IPS DF 6.9 (cell line): ENCODE measurements at places on chromosomes 1 and 21.

- DNase-seq, result no peak
These were observed 130.8 kb downstream of the LACTBL1 start for GRCh38 chr1:22841860-22842281.

GRCh38 chr1:167503626-167504466, 14.5 kb downstream of the CD247 start:
- no peak for DNase-seq

- DNase-seq, result no peak
These were observed 89.9 kb downstream of the SGIP1 start for GRCh38 chr1:66623812-66624211.

DNA sequence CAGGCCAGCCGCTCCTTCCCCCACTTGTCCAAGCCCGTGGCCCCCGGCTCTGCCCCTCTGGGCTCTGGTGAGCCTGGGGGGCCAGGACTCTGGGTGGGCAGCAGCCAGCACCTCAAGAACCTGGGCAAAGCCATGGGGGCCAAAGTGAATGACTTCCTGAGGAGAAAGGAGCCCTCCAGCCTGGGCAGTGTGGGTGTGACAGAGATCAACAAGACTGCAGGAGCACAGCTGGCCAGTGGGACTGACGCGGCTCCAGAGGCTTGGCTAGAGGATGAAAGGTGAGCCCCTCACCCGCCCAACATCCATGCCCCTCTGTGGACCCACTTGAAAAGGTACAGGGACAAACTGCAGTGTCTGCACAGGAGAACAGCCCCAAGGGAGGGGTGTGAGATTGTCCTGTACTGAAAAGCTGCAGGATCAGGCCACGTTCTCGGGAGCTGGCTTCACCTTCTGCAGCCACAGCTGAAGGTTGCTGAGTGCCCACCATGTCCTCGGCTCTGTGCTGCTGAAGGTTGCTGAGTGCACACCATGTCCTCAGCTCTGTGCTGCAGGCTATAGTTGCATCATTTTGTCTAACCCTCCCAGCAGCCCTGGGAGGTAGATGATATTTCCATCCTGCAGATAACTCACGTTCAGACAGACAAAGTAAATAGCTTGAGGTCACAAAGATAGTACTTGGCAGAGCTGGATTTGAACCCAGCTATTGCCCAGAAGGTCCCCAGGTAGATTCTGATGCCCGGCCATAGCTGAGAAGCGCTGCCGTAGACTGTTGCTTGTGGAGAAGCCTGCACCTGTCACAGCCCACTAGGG, 618 bp downstream of the C1orf226 start:
- no peak for DNase-seq

DNA sequence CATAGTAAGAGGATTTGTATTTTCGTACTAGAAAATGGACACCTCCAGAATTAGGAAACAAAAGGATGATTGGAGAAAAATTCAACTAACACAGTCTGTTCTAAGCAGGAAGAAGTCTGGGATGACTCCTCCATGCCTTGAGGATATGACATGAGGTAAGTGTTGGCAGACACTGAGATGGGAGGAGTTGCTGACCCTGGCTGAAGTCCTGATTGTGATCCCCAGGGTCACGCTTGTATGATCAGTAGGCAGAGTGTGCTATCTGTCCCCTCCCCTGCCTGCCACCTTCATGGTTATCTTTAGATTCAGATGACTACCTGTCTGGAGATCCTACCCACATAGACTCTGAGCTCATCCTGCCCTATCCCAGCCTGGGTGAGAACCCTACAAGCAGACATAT, 249.1 kb downstream of the C1orf94 start:
- DNase-seq, result no peak

- no peak for DNase-seq
These were observed 550 bp downstream of the RXFP4 start for GRCh38 chr1:155941845-155942531.

DNA sequence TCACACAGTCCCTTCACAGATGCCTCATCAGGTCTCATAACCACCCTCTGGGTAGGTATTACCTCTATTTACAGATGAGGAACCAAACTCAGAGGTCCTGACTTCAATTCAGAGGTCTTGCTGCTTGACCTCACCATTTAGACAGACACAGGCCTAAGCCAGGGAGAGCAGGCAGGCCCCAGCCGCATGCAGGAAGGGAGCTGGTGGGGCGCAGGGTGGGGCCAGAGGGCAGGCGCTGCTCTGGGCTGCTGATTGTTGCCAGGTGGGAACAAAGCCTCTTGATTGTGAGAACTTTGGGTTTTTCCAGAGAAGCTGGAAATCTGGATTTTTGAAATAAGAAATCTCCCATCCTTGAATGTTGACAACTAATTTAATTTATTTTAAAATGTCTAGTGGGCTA, 19.9 kb upstream of the PRELP start:
- no peak for DNase-seq
